ENCODE measurements at places on chromosomes 12 and 14. TPM values are rescaled to one million over a fixed set of nuclear protein-coding genes. Genes with fewer than 3 reads are reported as not detected.

The USP44 gene
- total RNA-seq = 0.80 TPM

The LRRC10 gene
- not detected for total RNA-seq

The OR4E2 gene
- not detected for total RNA-seq

The AKAP6 gene
- total RNA-seq = 2.1 TPM

The ADCY4 gene
- 1.4 TPM for total RNA-seq

The FOXG1 gene
- total RNA-seq = not detected

The C12orf42 gene
- not detected for total RNA-seq

The OLR1 gene
- total RNA-seq = 15.1 TPM

The SUSD6 gene
- total RNA-seq = 16.2 TPM

DNA sequence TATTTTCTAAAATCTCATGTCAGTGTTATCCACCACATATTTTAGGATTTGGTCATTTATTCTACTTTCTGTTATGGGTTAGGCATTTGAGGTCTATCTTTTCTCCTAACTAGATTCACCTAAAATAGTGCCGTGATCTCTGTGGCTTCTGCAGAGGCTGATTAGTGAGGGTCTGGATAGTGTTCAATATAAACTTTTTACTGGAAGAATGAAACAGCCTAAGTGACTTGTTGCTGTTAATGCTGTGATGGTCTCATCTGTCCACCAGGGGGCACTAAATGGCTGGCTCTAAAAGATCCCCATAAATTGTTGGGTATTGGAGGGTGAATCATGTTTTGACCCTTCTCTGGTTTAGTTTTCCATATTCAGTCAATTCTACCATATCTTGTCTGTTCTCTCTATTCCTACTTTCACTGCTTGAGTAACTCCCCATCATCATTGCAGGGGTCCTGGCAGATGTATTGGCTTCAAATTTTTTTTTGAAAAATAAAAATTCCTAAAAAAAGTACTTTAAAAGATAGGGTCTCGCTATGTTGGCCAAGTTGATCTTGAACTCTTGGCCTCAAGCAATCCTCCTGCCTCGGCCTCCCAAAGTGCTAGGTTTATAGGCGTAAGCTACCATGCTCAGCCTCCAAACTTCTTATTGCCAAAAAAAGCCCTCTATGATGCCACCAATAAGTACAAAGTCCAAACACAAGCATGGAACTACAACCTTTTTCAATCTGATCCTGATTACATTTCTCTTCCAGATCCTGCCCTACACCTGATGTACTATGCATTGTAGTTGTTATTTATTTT is 6.9 kb downstream of the PABPN1 start:
- H3K4me1 ChIP-seq = peaks cover 2% of the 10 kb centered on the region
- H3K27me3 ChIP-seq = no peaks in the 10 kb centered on the region
- no peak overlapping the region for H3K27ac ChIP-seq
- no peak overlapping the region for H3K4me3 ChIP-seq
- peak; percentile 85 for DNase-seq

DNA sequence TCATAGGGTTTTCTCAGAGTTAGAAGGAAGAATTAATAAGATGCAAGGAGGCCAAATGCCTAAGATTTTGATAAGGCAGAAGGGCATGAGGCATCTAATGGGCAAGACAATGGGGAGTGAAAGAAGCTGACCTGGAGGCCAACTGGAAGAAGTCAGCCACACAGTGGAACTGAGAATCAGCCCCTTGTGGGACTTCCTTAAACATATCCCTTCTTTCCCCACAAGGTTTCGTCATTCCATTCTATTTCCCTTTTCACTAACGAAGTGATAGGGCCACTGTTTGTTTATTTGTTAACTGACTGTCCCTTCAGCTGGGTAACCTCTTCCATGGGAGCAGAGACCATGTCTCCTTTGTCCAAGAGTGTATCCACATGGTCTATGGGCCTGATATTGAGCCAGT is 86.2 kb downstream of the HELB start:
- no peak for DNase-seq
- H3K4me1 ChIP-seq = no peaks in the 10 kb centered on the region
- H3K4me3 ChIP-seq = no peak overlapping the region
- no peak overlapping the region for H3K27ac ChIP-seq

DNA sequence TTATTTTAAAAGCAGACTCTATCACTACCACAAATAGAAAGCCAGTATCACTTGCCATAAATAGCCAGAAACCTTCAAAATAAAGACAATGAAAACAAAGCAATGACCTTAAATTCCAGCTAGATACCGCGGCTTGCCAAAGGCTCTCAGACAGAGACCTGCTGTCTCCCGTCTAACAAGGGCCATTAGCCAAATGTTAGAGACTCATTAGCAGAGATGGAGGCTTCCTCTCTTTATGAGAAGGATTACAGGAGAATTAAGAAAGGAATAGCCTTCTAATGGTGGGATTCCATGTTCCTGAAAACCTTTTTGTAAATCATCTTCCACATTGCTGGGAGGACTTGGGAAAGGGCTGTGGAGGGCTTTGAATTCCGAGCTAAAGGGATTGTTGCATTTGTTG is 206.7 kb downstream of the AACS start:
- no peaks in the 10 kb centered on the region for H3K36me3 ChIP-seq
- H3K4me1 ChIP-seq = no peaks in the 10 kb centered on the region
- H3K27me3 ChIP-seq = peaks cover 9% of the 10 kb centered on the region

DNA sequence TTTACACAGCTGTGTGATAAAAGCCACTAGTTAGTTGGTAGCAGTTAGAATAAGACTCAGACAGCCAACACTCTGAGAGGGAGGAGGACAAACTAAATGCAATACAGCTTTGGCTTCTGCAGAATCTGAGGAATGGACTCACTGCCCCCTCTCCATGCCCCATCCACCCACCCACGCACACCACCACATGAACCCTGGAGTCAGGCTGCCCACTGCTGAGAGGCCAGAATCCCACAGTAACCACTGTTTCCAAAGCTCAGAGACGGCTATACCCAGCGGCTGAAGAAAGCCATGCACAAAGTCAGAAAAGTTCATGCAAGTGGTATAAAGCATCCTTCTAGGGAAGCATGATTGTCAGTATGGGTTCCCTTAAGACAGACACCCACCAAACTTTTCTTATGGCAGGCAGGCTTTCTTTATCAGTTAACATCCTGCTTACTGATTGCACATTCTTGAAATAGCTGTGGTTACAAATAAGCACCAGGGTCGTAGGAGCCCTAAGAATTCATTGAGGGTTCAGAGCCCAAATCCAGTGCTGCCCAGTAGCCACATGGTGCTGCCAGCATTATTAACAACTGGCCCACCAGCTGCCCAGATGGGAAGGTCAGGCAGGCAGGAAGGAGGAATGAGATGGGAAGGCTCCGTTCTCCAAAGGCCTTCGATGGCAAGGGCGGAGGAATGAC is 61.5 kb downstream of the NT5DC3 start:
- H3K27me3 ChIP-seq = no peaks in the 10 kb centered on the region
- H3K4me1 ChIP-seq = no peaks in the 10 kb centered on the region
- no peak for DNase-seq
- H3K36me3 ChIP-seq = no peaks in the 10 kb centered on the region
- H3K4me3 ChIP-seq = no peak overlapping the region
- no peak overlapping the region for H3K27ac ChIP-seq

DNA sequence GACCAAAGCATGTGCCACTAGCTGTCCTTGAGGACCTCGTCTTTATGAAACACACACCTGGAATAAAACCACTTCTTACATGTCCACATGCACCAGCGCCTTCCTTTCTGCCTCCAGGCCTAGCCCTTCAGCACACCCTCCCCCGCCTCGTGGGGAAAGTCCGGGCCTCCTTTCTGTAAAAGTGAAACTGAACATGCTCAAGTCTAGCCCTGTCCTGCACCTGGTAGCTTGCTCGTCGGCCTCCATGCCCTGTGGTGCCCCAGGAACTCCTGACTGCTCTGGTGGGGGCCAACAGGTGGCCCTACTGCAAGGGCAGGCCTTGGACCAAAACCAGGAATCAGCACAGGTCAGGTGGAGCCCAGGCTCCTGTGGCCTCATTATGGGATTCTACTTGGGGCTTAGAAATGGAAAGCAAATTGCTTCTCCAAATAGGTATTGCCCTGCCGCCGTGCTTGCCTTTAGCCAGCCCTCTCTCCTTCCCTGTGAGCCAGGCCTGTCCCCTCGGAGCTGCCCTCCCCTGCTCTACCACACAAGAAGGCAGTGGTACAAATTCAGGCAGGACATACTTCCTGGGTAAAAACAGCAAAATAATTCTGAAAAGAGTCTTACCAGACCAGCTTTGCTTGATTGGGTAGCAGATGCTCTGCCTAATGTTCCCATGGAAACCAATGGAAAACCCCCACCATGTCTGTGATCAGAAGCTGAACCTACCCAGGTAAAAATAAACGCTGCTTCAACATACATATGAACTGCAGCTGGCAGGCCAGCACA is 43.5 kb downstream of the ERH start:
- H3K27ac ChIP-seq = no peak overlapping the region
- H3K36me3 ChIP-seq = no peaks in the 10 kb centered on the region
- H3K4me3 ChIP-seq = no peak overlapping the region
- H3K27me3 ChIP-seq = no peaks in the 10 kb centered on the region

DNA sequence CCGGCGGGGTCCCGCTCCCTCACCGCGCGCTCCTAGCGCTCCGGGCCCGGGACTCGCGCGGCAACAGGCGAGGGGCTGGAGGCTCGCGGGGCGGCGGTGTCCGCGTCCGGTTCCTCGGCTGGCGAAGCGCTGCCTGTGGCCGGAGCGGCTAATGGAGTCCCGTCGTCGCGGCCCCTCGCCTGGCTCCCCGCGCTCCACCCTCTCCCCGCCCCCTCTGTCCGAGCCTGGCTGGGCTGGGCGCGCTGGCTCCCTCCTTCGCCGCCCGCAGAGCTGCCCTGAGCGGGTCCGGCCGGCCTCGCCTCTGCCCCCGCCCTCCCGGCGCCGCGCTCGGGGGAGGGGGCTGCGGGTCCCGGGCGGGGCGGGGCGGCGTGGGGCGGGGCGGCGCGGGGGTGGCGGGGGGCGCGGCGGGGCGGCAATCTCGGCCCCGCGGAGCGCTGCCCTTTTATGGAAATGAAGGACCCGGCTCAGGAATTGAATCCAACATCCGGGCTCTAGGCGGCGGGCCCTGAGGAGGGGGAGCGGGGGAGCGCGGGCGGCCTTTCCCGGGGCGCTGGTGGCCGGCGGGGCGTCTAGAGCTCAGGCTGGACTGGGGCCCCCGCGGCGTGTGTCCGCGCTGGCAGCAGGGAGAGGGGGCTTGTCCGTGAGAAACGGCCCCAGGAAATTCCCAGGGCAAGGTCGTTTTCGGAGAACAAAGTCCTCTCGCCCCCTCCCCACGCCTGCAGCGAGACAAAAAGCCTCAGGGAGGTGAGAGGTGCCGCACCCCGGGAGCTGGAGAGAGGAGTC is at the start of gene FERMT2:
FERMT2 (minus strand) TSS at position 153 of the 783 bp plus-strand sequence. CDS start 482 bp downstream, outside the sequence.
- peak within 1 kb of the TSS; percentile 99 for H3K27ac ChIP-seq
- H3K27me3 ChIP-seq = no peaks in the 10 kb centered on the region
- H3K36me3 ChIP-seq = no peaks in the 10 kb centered on the region
- H3K4me3 ChIP-seq = peak within 1 kb of the TSS; percentile 76

GRCh38 chr14:25406818-25407217 is 356.9 kb upstream of the STXBP6 start:
- no peaks in the 10 kb centered on the region for H3K4me1 ChIP-seq
- no peaks in the 10 kb centered on the region for H3K27me3 ChIP-seq
- H3K36me3 ChIP-seq = no peaks in the 10 kb centered on the region
- peak; percentile 72 for DNase-seq
- H3K4me3 ChIP-seq = no peak overlapping the region
- H3K27ac ChIP-seq = no peak overlapping the region

- no peak overlapping the region for H3K4me3 ChIP-seq
- no peaks in the 10 kb centered on the region for H3K36me3 ChIP-seq
- H3K27ac ChIP-seq = no peak overlapping the region
- no peaks in the 10 kb centered on the region for H3K27me3 ChIP-seq
Measured at GRCh38 chr14:50109342-50109741, 7.0 kb downstream of the VCPKMT start.

- no peak overlapping the region for H3K4me3 ChIP-seq
- peak; percentile 22 for DNase-seq
- H3K27me3 ChIP-seq = no peaks in the 10 kb centered on the region
- H3K4me1 ChIP-seq = no peaks in the 10 kb centered on the region
- no peak overlapping the region for H3K27ac ChIP-seq
- no peaks in the 10 kb centered on the region for H3K36me3 ChIP-seq
Measured at GRCh38 chr12:22318108-22318737, 16.3 kb downstream of the ST8SIA1 start.

- DNase-seq = no peak
- H3K27me3 ChIP-seq = no peaks in the 10 kb centered on the region
- peaks cover 4% of the 10 kb centered on the region for H3K36me3 ChIP-seq
- peaks cover 36% of the 10 kb centered on the region for H3K4me1 ChIP-seq
- H3K27ac ChIP-seq = peak overlapping the region; percentile 72
Measured at GRCh38 chr12:54337280-54337842, 12.4 kb downstream of the COPZ1 start.

- H3K36me3 ChIP-seq = no peaks in the 10 kb centered on the region
- DNase-seq = peak; percentile 18
- H3K27ac ChIP-seq = no peak overlapping the region
Measured at GRCh38 chr12:40829738-40830144, 137.5 kb downstream of the CNTN1 start.

DNA sequence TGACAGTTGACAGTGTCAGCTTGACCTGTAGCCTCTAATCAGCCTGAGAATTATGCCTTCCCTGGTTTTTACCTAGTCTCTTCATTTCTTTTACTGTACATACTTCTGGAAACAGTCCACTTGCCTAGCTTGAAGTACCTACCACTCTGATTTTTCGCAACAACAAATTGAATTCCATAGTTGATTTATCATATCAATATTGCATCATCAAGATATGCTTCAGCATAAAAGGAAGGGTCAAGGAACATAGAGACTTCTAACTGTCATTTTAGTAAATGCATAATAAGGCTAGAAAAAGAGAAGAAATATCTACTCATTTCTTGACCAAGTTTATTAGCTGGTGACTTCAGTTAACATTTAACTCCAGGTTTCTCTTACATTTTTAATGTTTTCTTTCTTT is 174.2 kb upstream of the FAR2 start:
- H3K27ac ChIP-seq = no peak overlapping the region
- H3K4me1 ChIP-seq = no peaks in the 10 kb centered on the region
- DNase-seq = no peak
- H3K4me3 ChIP-seq = no peak overlapping the region
- H3K36me3 ChIP-seq = no peaks in the 10 kb centered on the region
- H3K27me3 ChIP-seq = no peaks in the 10 kb centered on the region

DNA sequence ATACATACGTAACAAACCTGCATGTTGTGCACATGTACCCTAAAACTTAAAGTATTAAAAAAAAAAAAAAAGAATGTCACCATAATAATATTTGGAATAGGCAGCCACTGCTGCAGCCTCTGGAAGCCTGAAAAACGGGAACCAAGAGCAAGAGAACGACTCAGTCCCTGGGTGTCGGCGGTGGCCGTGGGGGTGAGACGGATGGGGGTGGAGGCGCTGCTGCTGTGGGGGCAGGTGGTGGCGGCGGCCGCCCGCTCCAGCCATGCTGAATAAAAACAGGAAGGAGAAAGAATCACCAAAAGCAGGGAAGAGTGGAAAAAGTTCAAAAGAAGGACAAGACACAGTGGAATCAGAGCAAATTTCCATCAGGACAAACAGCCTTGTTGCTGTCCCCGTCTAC is 46.9 kb downstream of the ZFYVE21 start:
- H3K4me1 ChIP-seq = no peaks in the 10 kb centered on the region
- no peak overlapping the region for H3K27ac ChIP-seq
- no peak overlapping the region for H3K4me3 ChIP-seq

DNA sequence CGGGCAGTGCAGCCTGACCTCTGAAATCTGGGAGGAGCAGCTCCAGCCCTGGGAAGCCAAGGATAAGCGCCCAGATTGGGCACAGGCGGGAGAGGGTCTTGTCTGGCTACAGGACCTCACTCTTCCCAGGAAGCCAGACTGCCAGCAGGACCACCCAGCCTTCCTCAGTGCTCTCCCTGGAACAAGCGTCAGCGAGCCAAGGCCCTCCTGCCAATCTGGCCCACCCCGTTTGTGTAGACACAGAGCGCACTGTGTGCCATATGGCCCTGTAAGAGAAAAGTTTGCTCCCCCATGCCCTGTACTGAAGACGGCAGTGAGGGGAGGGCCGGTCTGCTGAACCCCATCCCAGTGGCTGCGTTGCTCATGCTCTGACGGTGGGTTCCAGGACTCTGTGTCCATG is 1.2 kb upstream of the C14orf180 start:
- peaks cover 72% of the 10 kb centered on the region for H3K4me1 ChIP-seq
- no peak overlapping the region for H3K4me3 ChIP-seq
- H3K27me3 ChIP-seq = no peaks in the 10 kb centered on the region

Data from hepatocyte (in vitro differentiated cells).